ENCODE measurements at places on chromosomes 16 and 17.

- H3K36me3 ChIP-seq, result no peaks in the 10 kb centered on the region
- no peaks in the 10 kb centered on the region for H3K27me3 ChIP-seq
- no peak overlapping the region for H3K4me3 ChIP-seq
These were observed 14.3 kb downstream of the CCNF start for GRCh38 chr16:2443555-2443954.

DNA sequence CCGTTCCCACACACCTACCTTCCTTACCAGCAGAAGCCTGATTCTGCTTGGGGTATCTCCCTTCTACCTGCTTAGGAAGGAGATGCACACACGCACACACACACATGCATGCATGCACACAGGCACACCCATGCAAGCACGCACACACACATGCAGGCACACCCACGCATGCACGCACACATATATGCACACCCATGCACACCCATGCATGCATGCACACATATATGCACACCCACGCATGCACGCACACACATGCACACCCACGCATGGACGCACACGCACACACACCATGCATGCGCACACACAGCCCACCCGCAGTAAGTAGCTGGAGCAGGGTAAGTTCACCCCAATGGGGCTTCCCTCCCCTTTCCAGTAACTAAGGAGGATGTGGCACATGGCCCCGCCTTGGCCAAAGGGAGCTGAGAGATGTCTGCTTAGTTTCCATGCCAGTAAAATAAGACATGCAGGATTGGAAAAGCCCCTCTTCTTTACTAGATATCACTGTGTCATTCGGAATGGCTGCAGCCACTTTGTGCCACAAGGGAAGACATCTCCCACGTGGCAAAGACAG lies 33.7 kb downstream of the ADCY9 start:
- H3K27ac ChIP-seq, result no peak overlapping the region
- H3K4me3 ChIP-seq, result no peak overlapping the region
- H3K36me3 ChIP-seq, result no peaks in the 10 kb centered on the region
- no peak for DNase-seq
- H3K27me3 ChIP-seq, result no peaks in the 10 kb centered on the region

- H3K36me3 ChIP-seq, result no peaks in the 10 kb centered on the region
- no peak overlapping the region for H3K27ac ChIP-seq
- no peak for DNase-seq
- H3K27me3 ChIP-seq, result no peaks in the 10 kb centered on the region
These were observed 756.0 kb upstream of the RBFOX1 start for GRCh38 chr16:6576606-6577005.

DNA sequence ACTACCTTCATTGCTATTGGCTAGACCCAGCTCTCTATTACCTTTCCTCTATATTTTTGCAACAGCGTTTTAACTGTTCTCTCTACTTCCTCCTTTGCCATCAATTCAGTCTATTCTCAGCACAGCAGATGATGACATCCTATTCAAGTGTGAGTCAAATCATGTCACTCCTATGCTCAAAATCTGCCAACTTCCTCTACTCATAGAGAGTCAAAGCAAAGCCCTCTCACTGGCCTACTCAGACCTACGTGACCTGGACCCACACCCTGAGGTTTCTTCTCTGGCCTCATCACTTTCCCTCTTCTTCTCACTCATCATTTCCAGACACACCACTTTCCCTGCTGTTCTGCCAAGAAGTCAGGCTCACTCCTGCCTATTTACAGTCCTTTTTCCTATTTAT lies 289.0 kb upstream of the AXIN2 start:
- no peak overlapping the region for H3K4me3 ChIP-seq
- no peak for DNase-seq
- H3K27me3 ChIP-seq, result no peaks in the 10 kb centered on the region

GRCh38 chr16:72743011-72743761 lies 304.7 kb downstream of the ZFHX3 start:
- H3K27me3 ChIP-seq, result no peaks in the 10 kb centered on the region
- H3K36me3 ChIP-seq, result no peaks in the 10 kb centered on the region
- no peak overlapping the region for H3K4me3 ChIP-seq
- no peak overlapping the region for H3K27ac ChIP-seq
- no peaks in the 10 kb centered on the region for H3K4me1 ChIP-seq

DNA sequence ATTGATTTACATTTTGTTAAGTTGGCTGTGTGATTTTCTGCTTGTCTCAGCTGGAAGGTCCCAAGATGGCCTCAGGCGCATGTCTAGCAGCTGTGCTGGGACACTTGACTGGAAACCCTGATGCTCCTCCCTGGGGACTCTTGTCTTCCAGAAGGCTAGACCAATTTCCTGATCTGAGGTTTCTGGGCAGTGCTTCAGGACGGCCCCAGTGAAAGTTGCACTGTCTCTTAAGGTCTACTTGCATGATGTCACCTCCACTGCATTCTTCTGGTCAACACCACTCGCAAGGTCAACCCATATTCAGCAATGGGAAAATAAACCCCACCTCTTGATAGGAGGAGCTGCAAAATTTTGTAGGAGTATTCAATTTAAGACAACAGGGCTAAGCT lies 116.0 kb downstream of the SALL1 start:
- no peaks in the 10 kb centered on the region for H3K36me3 ChIP-seq
- H3K4me3 ChIP-seq, result no peak overlapping the region
- no peaks in the 10 kb centered on the region for H3K27me3 ChIP-seq
- no peak overlapping the region for H3K27ac ChIP-seq
